Stimulated activated CD4-positive, alpha-beta T cell treated with anti-CD3 and anti-CD28 coated beads, TNF-alpha, amount 100 ng/mL, for 48 hours (primary cell): ENCODE measurements at places on chromosomes 1 and 21.

GRCh38 chr1:24870551-24871195, 59.4 kb downstream of the RUNX3 start:
- DNase-seq: no peak

DNA sequence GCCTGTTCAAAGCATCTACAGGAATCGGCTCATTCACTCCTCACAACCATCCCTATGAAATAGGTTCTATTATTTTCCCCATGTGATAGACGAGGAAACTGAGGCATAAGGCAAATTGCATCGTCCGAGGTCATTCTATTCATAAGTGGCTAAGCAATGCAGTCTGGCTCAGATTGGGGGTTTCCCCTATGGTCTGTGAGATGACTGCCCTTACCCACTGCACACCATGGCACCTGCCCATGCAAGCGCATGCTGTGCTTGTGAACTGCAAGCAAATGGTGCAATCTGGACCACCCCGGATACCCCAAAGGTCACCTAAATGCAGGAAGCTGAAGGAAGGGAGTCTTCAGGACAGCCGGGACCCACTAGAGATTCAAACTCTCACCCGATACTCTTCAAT, 123.4 kb upstream of the SOD1 start:
- no peak for DNase-seq

- DNase-seq: no peak
These were observed 1333.9 kb downstream of the AMY1C start for GRCh38 chr1:105083611-105084010.

DNA sequence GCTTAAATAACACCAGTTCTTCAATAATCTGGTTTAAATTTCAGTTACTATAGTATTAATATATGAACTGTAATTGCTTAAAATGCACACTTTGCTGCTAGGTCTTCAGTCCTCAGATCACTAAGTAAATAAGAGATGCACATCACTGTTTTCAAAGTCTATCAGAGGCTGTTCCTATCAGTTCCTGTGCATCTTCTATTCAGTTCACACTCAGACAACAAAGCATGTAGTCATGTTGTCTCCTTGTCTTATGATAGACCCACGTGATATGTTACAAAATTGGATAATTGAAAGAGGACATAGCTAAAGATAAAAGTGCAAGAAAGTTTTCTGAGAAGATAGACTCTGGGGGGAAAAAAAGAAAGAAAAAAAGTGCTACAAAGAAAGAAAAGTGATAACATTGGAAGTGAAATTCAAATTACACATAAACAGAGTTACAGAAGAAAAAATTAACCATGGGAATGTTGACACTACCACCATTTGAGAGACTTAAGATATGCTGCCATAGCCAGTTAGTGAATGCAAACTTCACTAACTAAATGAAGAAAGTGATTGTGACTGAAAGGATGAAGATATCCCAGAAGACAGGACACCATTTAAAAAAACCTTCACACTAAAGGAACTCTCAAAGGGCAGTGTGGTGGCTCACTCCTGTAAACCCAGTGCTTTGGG, 33.9 kb upstream of the TSNAX start:
- no peak for DNase-seq

DNA sequence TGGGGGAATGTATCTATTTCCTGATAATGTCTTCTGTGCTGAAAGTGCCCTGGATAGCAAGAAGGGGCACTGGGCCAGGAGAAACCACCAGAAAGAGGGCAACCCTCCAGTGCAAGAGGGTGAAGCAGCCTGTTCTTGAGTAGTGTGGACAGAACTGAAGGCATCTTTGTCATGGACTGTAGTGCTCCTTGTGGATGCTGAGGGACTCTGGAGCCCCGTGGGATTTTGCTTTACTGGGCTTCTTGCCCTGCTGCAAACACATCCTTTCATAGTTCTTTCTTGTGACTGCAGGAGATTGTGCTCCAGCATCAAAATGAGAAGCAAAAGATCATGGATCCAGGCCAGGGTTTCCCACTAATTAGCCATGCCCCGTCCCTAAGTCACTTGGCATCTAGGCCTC, 300.6 kb downstream of the ZNF326 start:
- DNase-seq: no peak

DNA sequence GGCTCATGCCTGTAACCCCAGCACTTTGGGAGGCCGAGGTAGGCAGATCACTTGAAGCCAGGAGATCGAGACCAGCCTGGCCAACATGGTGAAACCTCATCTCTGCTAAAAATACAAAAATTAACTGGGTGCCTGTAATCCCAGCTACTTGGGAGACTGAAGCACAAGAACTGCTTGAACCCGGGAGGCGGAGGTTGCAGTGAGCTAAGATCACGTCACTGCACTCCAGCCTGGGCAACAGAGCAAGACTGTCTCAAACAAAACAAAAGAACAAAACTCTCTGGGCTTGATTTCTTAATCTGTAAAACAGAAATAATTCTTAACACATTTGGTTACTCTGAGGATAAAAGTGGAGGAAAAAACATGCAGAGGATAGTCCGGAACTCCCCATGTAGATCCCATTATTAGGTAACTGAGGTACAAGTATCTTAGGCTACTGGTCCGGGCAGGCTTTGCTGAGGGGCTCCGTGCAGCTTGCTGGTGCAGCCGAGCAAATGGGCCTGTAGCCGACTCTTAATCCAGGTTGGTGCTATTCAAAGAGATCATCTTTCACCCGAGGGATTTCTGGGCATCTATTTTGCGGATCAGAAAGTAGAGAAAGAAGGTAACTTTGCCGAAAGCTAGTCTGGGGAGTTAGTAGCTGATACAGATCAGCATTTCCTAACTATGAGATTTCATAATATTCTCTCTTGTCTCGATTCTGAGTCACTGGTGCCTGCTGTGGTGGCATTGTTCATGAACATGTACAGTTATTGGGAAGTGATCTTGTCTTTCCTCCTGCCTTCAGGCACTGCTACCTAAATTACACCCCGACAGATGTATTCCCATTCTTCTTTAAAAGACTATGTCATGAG, 56.8 kb downstream of the NFIA start:
- no peak for DNase-seq

- DNase-seq: no peak
These were observed 19.7 kb downstream of the MRPL37 start for GRCh38 chr1:54219688-54220003.

DNA sequence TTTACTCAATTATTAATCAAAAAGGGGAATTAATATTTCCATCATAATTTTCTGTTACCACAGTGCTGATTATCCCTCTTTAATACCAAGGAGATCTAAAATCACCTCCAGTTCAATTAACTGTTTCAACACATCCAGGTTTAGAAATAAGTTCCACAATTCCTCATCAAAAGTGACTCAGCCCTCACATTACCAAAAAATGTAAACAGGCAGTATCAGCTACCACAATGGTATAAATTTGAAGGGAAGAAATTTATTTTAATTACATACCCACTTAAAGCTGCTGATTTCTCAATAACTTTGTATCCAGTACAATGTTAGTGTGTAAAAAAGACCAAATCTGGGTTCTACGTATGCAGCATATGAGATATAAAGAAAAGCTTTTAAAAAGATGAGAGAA, 51.9 kb downstream of the EIF4G3 start:
- DNase-seq: no peak

GRCh38 chr21:43354666-43355065, 72.3 kb downstream of the SIK1 start:
- no peak for DNase-seq

- DNase-seq: no peak
These were observed 9.1 kb downstream of the SGIP1 start for GRCh38 chr1:66542811-66543767.

DNA sequence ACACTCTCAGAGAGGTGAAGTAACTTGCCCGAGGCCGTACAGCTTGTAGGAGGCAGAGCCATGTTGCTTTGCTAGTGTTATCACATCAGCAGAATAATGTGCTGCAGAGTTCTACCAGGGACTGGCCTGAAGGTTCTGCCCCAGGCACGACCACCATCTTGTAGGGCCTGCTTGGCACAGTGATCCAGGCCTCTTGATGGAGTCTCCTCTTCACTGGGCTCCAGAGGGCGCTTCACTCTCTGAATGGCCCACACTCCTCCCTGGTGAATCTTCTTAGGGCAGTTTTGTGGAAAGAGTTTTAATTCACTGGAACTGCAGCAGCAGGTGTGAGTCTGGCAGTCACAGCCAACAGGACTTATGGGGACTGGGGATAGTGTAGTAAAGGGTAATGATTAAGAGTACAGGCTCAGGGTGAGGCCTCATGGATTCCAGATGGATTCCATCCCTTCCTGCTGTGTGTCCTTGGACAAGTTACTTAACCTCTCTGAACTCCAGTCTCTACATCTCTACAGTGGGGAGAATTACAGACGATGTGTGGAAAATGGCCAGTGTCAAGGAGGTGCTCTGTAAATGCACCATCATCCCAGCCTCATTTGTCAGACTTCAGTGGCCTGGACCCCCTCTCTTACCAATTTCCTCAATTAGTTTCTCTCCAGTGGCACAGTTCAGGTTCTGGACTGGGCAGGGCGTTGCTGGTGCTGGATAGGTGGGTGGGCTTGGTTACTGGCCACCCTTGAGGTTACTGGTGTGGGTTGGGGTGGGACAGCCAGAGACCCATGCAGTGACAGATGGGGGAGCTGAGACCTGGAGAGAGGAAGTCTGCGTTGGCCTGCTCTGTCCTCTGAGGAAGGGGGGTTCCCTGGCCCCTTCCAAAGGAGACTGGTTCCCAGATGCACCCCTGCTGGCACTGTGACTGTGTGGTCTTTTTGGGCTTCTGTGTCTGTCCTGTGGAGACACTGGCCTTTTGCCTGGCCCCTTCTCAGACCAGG, 45.9 kb upstream of the CSF3R start:
- DNase-seq: no peak

GRCh38 chr1:222310836-222311235, 237.1 kb downstream of the HHIPL2 start:
- DNase-seq: no peak

- DNase-seq: no peak
These were observed 4.1 kb downstream of the NUAK2 start for GRCh38 chr1:205317311-205317917.

DNA sequence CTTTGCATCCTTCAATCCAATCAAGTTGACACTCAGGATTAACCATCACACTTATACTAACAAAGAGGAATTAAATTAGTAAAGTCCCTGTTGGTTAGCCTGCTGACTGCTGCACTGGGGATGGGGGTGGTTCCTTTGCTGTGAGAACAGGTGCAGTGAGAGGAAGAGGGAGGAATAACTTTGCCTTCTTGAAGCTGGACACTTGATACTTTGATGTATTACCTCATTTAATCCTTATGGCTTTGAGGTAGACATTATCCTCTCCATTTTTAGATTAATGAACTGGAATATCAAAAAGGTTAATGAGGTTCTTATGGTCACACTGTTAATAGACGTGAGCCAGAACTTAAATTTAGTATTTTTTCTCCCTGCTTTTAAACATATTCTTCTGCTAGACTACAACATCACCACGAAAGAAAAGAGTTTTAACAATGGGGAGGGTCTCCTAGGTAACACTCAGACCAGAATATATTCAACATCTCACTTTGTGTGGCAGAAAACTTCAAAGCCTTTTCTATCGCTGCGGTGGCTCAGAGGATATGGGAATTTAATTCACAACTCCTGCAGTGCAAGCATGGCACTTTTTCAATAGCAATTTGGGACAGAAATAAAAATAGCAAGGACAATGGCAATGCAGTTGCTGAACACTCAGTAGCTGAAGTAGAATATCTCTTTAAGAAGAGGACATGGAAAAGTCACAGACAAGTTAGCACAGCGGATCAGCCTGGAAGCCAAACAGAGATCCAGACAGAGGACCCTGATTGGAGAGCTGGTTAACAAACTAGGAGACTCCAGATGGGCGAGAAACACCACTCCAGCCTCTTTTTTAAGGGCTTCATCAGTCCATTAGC, 68.8 kb upstream of the DNAH14 start:
- no peak for DNase-seq

DNA sequence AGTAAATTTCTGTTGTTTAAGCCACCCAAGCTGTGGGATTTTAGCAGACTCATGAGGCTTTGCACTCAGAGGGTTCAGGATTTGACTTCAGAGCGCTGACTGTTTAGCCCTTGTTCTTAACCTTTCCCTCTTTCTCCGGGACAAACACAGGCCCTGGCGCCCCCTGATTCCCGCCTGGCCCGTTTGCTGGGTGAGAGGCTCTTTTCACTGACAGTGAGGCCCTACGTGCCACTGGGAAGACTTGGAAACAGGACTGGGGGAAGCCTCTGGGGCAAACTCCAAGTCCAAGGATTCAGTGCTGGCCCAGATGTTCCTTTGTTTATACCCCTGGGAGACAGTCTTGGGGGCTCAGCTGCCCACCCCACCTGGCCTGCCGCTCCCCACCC, 11.7 kb upstream of the TRIM63 start:
- no peak for DNase-seq

- DNase-seq: no peak
These were observed 12.7 kb upstream of the TRAF3IP3 start for GRCh38 chr1:209743145-209743482.

DNA sequence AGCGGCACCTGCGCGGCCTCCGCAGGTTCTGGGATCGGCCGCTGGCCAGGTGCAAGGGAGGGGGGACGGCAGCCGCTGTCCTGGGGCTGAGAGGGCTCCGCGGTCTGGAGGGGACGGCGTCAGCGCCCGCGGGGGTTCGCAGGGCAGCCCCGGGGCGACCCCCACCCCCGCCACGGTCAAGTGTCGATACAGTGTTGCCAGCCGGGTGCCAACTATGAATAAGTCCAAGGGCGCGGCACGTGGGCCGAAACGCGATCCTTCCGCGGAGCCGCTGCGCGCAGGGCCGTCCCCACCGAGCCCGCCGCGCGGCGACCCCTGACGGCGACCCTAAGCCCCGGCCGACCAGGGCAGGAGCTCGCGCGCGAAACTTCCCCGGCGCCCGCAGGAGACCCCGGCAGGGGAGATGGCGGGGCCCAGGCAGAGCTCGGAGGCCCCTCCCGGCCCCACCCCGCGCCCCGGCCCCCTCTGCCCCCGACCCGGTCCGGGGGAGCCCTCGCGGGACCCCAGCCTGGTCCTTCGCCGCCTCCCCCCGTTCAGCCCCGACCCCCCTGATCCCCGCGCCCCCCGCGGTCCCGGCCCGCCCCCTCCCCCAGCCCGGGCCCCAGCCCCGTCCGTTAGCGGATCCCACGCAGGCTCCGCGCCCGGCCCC, 586 bp upstream of the AGPAT3 start:
- DNase-seq: no peak

DNA sequence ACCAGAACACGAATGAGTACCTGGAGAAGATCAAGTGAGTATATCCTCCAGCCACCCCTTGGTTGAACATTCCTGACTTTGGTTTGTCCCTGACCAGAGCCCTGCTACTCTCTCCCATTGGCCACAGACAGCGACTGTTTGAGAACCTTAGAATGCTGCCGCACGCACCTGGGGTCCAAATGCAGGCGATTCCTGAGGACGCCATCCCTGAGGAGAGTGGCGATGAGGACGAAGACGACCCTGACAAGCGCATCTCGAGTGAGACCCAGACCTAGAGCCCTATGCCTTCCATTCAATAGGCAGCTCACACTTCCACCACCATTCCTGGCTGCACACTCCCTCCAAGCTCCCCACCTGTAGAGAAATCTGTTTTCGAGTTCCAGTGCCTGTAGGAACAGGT, 4.5 kb downstream of the MARCKSL1 start:
- no peak for DNase-seq

DNA sequence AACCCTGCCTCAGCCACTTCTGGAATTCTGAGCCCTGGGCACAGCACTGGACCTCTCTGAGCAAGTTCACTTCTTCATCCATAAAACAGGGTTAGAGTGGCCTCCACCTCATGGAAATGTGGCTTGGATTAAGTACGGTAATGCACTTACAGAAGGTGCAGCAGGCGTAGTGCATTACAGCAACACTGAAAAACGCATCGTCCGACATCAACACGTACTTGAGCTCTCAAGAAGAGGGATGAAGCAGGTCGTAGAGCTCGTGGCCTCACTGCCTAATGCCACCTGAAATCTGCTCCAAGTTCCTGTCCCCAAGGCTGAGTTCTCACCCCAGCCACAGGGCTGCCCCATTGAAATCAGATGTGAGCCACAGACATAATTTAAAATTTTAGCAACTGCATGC, 650.1 kb downstream of the NPHP4 start:
- DNase-seq: no peak
